Anterior cingulate cortex (tissue), 58 donors: ENCODE measurements at places on chromosomes 7 and 10.

- DNase-seq = no peak
Measured at GRCh38 chr7:36070230-36070629, 82.8 kb upstream of the EEPD1 start.

- peak; percentile 22 for DNase-seq
Measured at GRCh38 chr10:59175538-59176240, 754 bp upstream of the PHYHIPL start.

- no peak for DNase-seq
Measured at GRCh38 chr7:114310345-114311110, 104.1 kb upstream of the FOXP2 start.

DNA sequence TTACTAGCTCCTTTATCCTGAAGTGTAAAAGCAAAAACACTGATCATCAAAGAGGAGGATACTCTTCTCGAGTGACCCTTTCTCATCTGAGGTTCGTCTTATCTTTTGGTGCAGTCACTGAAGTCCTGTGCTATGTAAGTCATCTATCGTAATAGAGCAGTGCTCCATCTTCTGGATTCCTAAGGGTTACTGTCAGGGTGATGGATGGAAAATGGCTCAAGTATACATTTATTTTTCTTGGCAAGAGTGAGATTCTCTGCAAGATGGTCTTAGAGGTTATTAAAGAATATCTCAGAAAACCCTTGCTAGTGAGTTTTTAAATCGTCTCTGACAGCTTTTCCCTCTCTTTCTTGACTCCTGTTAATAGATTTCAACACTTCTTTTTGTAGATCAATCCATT is 12.4 kb downstream of the PRKG1 start:
- DNase-seq = no peak

GRCh38 chr10:92181575-92181974 is 109.3 kb downstream of the CPEB3 start:
- no peak for DNase-seq

DNA sequence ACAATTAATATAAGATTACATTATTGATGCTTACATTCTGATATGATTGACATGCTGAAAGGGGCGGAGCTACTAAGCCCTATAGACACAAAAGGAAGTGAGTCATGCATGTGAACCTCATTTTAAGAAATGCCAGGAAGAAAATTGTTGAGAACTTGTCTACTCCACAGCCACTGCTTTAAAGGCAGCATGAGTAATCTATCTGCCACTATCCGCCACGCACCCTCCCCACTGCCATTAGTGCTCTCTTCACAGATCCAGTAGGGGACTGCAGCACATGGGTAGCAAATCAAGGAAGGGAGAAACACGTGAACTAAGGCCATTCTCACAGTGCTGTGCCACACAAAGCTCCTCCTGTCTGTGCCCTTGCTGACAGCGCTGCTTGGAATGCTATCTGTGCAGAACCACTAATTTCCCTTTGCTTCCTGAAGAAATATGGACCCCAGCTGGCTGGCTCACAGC is 524.8 kb downstream of the GRM8 start:
- no peak for DNase-seq

GRCh38 chr7:135224027-135224426 is 9.6 kb upstream of the STRA8 start:
- no peak for DNase-seq

- no peak for DNase-seq
Measured at GRCh38 chr7:157072361-157072760, 61.9 kb upstream of the MNX1 start.

GRCh38 chr7:74294191-74294998 is 5.2 kb downstream of the CLIP2 start:
- no peak for DNase-seq

DNA sequence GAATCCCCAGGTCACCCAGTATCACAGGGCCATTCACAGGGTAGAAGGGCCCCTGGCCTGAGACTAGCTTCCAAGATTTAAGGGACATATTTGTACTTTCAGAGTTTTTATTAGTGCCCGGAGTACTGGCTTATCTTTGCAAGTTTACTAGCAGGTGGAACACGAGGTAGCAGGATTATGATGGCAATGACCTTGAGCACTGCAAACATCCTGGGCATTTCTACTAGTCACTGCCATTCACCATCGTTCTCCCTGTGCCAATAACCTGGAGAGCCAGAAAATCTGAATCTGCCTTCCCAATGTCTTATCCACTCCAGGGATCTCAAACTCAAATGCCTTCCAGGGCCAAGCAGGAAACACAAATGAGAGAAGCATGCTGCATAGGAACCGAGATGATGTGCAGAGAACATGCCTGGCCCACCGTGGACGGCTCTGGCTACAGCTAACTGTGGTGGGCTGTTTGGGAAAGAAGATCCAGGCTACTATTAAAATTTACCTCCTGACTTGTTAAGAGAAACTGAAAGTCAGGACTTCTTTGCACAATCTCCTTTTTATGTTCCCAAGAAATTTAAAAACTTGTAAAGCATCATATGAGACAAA is 16.7 kb downstream of the FAM53B start:
- no peak for DNase-seq

DNA sequence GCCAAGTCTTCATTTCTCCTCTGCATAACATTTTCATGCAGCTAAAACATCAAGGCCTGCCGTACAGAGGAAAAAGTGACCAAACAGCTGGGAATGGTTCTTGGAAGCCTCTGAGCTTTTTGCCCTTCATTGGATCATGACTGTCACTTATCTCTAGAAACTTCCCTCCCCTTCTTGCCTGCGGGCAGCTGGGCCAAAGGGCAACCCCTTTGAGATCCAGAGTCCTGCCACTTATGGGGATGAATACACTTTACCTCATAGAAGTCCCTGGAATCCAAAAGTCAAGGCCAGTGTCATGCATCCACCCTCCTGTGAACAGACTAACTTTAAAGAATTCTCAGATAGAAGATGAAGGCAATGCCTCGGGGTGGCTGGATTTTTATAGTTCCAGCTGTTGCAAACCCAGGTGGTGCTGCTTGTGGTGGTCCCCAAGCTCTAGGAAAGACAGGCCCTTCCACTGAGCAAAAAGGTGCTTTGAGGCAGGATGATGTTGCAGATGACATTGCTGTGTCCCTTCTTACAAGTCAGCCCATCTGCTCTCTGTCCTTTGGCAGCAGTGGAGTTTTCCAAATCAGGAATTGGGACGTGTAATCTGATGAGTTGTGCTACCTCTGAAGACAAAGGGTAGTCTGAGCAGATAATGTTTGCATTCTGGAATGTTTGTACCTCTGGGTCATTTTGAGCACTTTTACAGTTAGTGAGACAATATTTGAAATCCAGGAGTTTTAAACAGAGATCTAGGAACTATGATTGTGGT is 64.2 kb downstream of the LRMDA start:
- DNase-seq = no peak

DNA sequence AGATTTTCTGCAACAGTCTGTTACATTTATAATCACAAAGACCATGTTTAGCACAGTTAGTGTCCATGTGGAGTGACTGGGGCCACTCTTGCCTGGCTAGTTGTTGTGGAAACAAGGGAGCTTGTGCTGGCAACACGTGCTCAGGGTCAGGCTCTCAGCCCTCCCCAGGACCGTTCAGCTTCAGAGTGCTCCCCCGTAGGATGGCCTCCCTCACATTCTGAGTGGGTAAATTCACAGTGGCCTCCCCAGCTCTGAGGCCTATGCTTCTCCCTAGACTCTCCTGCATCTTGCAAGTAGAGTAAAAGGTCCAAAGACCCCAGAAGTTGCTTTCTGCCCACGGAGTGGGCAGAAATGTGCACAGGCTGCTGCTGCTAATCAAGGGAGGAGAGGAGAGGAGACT is 122.3 kb downstream of the ADCY1 start:
- no peak for DNase-seq

DNA sequence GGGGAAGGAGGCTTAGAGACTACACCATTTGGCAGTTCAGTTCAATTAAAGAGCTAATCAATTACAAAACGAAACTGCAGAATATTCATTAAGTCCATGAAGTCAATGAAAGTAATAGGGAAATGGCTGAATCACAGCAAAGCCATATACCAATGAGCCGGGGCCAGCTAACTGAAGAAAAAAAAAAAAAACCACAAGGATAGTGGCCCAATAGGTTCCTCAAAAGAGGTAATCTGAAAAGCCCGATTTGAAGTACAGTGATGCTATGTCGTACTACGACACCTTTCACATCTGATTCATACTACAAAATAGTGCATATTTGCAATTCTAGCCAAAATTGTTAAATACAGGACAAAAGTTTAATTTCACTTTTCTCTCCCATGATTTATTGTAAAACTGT is 2.5 kb downstream of the ARHGAP12 start:
- DNase-seq = no peak

GRCh38 chr7:139731802-139732470 is 45.9 kb downstream of the HIPK2 start:
- DNase-seq = peak; percentile 29

DNA sequence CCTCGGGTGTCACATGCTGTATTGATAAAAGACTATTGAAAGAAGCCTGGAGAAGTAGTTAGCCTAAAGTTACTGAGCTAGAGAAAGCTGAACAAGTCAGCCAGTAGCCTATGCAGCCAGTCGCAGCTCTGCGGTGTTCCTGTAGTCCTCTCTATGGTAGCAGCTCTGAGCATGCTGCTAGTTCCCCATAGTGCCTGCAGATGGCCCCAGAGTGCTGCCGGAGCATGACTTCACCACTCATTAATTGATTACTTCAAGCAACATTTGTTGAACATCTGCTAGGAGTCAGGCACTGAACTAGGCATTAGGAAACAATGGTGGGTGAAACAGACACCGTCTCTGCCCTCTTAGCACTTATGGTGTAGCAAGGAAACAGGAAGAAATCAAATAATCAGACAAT is 422.7 kb downstream of the SORCS3 start:
- DNase-seq = no peak

DNA sequence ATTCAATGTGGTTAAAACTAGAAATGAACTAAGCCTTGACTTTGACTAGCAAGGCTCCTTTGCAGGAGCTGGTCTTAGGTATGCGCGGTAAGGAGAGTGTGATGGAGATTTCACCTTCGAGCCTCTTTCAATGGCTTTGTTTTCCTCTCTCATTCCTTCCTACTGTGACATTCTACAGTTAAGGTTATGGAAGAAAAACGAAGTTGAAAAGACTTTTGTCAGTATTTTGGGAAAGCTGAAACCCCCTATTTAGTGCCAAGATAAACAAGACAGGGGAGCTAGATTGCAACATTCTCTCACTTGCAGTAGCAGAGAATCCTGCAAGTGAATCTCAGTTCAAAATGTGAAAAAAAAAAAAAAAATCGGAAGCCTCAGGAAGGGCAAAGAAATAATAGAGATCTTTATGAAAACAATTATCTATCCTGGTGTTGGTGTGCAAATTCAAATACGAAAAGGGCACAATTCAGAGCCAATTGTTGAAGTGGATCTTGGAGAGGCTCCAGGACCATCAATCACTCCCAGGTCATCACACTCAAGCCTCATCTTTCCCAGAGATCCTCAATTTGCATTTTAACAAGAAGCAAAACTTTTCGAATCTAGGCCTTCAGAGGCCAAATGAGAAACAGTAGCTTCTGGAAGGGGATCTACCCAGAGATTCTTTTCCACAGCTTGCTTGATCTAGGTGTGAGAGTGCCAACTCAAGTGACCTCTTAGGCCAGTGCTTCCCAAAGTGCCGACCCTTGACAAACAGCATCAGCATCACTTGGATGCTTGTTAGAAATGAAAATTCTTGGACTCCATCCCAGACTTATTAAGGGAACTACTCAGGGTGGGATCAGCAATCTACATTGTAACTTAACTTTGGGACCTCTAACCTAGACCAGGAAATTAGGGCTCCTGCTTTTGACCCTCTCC is 163.8 kb downstream of the INHBA start:
- no peak for DNase-seq

DNA sequence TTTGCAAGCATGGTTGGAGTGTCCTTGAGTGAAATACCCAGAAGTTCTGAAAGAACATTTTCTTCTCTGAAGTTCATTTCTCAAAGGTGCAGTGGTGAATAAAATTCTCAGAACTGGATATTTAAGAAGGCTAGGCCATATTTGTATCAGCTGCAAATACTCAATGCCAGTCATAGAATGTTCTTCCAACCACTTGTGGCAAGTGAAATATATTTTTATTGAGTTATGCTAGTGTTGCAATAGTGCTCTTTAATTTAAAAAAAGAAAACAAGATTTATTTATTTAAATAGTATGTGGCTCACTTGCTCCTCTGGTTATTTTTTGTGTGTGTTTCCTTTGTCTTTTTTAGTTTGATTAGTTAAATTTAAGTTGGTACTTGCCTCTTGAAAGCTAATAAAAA is 64.5 kb downstream of the PALS2 start:
- DNase-seq = no peak

DNA sequence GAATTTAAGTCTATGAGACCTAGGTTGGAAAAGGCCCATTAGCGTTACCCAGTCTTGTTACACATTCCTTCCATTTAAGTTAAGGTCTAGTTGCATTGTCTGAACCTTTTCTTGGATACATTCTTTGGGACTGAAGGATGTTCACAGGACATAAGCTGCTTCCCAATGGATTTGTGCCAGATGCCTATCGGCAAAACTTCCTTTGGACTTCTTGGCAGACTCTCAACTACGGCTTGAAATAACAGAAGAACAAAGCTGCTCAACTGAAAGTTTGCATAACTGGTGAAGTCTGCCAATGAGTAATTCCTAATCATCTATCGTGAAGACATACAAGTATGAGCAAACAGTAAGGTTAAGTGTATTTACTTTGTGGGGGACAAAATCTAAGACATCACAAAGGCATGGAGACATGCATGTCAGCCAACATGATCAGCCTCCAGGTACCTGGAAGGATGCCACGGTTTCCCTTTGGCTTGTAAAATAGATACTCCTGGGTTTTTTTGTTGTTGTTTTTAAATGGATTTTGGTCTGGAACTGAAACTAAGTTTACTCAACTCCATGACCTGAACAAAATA is 35.4 kb downstream of the MALSU1 start:
- no peak for DNase-seq

GRCh38 chr10:5587151-5588079 is 62.7 kb downstream of the CALML3 start:
- DNase-seq = no peak

GRCh38 chr10:68633281-68633680 is 73.1 kb downstream of the TET1 start:
- no peak for DNase-seq

- DNase-seq = no peak
Measured at GRCh38 chr7:13945670-13946069, 43.8 kb downstream of the ETV1 start.

DNA sequence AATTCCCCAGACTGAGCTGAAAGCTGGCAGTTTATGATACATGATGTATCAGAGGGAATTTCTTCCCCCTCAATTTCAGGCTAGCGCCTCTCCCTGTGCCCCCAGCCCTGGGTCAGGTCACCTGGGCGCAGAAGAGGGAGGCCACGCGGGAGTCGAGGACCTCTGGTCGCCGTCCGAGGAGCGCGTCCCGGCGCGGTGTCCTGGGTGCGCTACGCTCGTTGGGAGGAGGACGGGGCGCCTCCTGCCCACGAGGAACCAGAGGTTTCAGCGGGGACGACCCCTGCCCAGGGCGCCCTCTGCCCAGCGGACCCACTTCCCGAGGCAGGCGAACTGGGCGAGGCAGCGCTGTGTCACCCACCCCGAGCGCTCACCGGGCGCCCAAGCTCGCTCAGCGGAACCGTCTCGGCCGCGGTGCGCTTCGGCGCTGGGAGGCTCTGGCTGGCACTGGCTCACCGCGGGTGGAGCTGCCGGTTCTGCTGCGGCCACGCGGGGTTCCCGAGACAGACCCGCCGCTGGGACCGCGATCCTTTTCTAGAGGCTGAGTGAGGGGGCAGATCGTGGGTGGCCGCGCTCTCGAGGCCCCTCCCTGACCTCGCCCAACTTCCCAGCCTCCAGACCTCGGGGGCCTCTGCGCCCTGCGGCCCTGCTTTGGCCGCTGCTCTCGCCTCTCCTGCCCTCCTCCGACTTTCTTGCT is at the start of gene FAM237B:
TSS of gene FAM237B (minus strand) at position 504 of the 694 bp plus-strand sequence. CDS start 1,556 bp downstream, outside the sequence.
- no peak for DNase-seq

- no peak for DNase-seq
Measured at GRCh38 chr7:36185756-36186155, 32.7 kb downstream of the EEPD1 start.

- DNase-seq = no peak
Measured at GRCh38 chr7:38801786-38802185, 107.2 kb downstream of the VPS41 start.
